ENCODE measurements at places on chromosomes 6 and 20.

DNA sequence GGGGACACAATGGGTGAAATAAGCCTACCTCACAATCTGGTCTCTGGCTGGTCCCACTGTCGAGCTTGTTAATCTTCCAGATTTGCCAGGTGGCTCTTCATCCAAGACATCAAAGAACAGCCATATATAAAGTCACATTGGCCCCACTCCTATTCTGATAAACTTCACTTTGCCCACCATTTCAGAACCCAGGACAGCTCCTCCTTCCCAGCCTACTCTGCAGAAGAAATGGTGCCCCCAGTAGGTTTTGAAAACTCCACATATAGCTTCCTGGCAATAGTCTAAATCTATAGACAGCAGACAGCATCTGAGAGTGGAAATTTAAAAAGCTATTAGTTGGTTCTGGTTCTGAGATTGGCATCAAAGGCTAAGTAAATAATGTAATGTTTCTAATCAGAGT lies 143.1 kb upstream of the PCSK2 start:
- DNase-seq = peak; percentile 54

- DNase-seq = no peak
Measured at GRCh38 chr6:1945235-1945832, 300.1 kb downstream of the GMDS start.

DNA sequence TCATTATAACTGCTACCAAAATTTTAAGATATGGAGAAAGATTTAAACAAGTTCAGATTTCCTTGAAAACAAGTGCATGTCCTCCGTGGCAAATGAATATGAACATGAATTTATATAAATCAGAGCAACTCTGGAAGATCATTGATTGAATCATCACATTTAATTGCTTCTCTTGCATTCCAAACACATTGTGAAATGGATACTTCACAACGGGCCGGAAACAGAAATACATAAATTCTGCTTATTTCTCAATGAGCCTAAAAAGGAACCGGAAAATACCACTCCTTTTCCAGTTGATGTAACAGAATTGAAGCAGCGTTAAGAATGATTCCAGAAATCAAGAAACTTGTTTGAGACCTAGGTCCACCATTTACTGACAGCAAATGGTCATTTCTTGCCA lies 134.6 kb upstream of the BTN3A2 start:
- DNase-seq = no peak

GRCh38 chr6:51467231-51467952 lies 620.0 kb downstream of the PKHD1 start:
- peak; percentile 23 for DNase-seq

- no peak for DNase-seq
Measured at GRCh38 chr6:148616841-148617240, 130.0 kb upstream of the UST start.

DNA sequence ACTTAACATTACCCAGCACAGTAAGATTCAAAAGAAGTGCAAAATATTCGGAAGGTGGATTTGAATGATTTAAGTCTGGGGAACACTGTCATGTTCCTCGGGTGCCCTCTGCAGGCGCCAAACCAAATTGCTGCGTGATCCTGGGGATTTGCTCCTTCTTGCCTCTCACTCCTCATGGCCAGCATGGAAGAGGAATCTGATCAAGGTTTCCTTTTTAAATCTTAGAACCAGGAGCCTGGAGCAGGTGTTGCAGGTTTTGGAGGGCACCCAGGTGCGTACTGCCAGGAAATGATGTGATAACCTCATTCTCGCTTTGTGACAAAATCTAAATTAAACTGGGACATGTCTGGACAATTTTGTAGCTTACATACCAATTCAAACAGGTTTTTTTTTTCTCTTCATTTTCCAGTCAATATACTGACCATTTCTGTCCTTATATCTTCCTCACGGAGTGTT lies 8.1 kb upstream of the PFDN4 start:
- DNase-seq = peak; percentile 92

- DNase-seq = no peak
Measured at GRCh38 chr20:40724566-40724965, 35.5 kb upstream of the MAFB start.

- peak; percentile 79 for DNase-seq
Measured at GRCh38 chr6:83221889-83222479, 28.8 kb downstream of the RWDD2A start.

DNA sequence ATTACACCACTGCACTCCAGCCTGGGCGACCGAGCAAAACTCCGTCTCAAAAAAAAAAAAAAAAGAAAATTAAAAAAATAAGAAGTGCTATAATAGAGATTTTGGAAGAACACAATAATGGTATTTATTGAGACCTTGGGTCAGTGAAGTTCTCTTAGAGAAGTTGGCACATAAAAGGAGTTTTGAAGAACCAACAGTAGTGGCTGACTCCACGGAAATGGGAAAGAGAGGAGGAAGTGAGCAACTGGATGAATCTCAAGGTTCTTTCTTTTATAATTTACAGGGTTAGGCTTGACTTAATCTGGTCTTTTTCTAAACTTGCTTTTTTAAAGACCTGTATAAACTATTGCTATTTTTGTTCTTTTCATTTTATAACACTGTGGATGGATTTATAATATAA lies 52.8 kb downstream of the TOMM6 start:
- DNase-seq = no peak

DNA sequence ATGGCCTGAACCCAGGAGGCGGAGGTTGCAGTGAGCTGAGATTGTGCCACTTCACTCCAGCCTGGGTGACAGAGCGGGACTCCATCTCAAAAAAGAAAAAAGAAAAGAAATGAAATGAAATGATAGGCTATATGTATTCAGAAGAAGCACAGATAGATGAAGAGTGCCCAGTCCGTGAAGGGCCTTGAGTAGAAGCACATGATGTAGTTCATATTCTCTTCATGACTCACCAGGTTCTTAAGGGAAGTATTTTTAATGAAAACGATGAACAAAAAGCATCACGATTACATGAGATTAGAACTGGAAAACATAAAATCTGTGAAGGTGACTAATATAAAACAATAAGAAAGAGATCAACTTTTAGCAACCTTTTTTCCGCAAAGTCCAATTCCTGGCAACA lies 29.8 kb downstream of the TPD52L1 start:
- no peak for DNase-seq

DNA sequence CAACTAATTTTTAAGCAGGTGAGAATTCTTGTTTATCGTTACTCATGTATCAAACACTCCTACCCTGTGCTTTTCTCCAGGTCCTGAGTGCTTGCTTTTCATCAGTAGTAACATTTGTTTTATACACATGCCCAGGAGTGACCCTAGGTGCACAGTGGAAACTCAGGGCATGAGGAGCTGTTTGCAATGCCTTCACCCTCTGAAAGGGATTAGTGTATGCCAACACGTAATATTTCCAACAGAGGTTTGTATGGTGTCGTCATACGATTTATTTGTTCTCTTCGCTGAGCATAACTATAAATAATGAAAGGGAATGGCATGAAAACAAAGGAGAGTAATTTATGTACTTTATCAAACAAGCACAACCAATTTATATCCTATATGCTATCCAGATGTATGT lies 537.4 kb upstream of the MMS22L start:
- DNase-seq = peak; percentile 4

GRCh38 chr6:28211840-28212509 lies 13.1 kb upstream of the ZSCAN9 start:
- DNase-seq = peak; percentile 52

GRCh38 chr6:90097356-90097755 lies 199.3 kb downstream of the BACH2 start:
- no peak for DNase-seq

GRCh38 chr6:85111481-85112011 lies 338.3 kb upstream of the NT5E start:
- DNase-seq = peak; percentile 53

- no peak for DNase-seq
Measured at GRCh38 chr20:64107736-64108457, 532 bp upstream of the NPBWR2 start.

DNA sequence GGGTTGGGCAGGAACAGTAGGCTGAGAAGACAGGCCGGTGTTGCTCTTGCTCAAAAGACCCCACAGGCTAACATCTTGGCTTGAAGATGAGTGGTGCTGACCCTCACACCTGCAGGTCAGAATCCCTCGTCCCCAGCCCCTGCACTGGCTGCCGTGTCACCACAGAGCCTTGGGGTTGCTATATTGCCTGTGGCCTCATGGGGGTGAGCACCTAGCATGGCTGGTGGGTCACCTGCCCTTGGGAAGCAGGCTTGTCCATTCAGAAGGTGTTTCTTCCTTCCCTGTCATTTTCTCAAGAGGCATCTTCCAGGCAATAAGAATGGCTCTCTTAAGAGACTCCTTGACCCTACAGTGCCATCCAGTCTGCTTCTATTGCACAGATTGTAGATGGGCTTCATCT lies 7.7 kb downstream of the SLC22A16 start:
- DNase-seq = no peak

- no peak for DNase-seq
Measured at GRCh38 chr20:7410150-7410549, 530.1 kb downstream of the HAO1 start.

DNA sequence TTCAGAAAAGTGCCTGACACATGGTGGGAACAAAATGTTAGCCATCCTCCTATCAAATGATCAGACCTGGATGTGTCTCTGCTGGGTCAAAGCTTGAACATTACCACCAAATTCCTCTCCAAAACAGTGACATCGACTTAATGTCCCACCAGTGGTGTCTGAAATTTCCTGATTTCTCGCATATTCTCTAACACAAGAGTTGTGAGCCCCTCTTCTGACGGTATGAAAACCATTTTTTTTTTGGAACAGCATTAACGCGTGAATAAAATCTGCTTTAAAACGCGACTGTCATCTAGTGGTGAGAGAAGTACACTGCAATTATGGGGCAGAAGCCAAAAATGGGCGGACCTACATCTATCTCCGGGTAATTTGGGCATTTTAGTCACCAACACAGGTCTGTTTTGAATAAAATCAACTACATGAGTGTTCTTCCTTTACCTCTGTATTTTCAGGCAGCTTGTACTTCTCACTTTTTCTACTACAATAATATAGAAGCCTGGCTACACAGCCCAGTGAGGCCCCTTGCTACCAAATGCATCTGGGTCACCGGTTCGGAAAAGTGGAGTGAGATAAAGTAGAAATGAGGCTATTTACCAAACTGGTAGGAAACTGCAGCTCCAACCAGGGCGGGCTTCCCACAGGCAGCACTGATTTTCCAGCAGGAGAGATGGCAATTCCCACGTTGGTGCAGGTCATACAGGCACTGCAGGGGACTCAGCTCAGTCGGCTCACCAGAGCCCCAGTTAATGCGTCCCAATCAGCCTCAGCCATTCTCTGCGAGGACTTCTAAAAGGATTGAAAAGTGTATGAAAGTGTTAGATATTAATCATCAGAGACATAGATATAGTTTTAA lies 27.4 kb downstream of the MGME1 start:
- peak; percentile 84 for DNase-seq

DNA sequence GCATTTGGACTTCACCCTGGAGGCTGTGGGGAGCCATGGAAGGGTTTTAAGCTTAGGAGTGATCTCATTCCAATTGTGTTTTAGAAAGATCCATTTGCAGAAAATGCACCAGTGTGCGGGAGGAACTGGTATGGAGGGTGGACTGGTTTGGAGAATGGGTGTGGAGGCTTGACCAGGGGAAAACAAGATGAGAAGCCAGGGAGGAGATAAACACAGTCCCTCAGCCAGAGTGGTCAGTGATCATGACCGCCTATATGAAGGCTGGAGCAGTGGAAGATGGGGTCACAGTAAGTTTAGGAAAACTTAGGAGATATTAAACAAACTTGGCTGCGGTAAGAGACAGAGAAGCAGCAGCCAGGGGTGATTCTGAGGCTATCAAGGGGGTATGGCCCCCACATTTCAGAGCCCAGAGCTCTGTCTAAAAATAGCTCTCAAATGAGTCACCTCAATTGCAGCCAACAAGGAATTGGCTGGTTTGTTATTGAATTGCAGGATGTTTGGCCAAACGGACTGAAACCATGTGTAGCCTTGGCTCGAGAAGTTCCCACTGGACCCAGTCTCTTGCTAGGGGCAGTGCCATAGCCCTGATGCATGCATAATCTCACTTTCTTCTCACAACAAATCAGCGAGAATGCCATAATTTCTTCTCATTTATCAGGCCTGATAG lies 159.9 kb upstream of the TOP1 start:
- no peak for DNase-seq

DNA sequence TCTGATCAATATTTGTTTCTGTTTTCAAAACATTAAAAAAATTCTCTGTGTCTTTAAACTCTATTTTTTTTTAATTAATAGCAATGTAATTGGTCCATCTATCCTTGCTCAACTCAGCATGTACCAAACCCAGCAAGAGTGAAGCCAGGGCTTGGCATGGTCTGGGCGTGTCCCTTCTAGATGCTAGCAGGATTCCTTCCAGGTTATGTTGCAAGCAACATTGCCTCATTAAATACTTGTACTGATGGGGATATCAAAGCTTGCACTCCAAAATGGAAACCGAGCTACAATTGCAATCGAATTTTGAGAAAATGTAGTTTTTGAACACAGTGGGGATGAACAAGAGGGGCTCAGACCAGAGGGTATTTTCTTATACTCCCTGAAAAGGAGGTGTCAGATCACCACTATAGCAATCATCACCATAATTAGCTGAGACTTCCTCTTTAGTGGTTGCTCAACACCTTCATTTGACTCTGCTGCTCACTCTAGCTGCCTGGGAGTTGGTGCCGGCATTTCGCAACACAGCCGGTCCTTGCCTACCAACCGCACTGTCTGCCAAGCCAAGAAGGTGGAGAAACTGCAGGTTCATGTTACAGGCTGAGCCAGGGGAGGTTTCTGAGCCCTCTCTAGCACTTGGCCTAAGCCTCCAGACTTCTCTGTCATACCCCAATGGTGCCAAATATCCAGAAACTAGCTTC lies 67.8 kb upstream of the RALGAPA2 start:
- no peak for DNase-seq

- DNase-seq = peak; percentile 79
Measured at GRCh38 chr6:151475653-151476523, 17.9 kb upstream of the CCDC170 start.

DNA sequence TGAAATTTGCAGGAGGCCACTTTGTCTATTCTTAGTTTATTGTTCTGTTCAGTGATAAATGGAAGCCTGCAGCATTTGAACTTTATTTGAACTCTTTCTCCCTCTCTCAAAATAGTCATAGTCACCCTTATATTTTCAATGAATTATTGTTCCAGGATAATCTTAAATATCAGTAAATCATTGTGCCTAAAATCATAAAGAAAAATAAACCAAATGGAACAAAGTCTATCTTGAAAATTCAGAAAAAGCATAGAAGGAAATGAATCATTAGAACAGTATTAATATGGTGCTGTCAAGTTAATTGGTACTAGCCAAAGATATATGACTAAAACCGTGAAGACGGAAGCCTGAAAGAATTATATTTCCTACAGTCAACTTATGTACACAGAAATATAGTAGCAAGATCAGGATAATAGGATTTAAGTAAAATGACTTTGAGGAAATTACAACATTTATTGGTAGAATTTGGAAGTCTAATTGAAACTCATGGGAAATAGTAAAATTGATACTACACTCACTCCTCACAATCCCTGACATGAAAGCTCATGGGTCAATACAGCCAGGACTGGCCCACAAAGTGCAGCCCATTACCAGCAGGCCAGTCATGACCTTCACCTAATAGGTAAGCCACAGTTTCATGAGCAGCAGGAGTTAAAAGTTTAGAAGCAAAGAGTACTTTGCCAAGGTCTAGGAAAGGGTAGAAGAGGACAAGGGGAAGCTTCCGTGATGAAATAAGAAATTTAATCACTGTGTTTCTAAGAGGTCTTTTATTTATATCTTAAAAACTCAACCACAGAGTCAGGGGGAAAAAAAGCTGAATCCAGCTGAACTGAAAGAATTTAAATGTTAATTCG lies 119.9 kb upstream of the ENPP5 start:
- no peak for DNase-seq

All from eye (tissue), 1 donor.